ENCODE measurements at places on chromosomes 5 and 9.
A peak's percentile ranks its signal among the peaks of the same experiment; 100 is the strongest.

DNA sequence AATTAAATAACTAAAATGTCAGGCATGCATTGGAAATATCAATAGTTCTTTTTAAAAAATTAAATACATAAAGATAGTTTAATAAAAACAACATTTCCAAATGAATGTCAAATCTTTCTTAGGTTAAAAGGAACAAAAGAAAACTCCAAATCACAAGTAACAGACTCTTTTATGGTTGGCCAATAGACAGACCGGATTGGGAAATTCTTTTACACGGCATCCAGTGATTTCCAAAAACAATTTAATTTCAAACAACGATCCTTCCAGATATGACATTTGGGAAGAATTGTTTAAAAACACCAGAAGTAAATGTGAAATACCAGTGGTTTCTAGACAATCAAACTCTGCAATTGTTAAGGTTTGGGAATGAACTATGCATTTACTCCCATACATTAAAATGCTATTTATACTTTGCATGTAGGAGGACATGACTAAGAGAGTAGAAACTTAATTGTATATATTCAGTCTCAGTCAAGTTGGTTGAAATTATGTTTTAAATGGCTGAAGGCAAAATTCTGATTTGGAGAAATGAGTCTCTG is 32.8 kb downstream of the ZNF474 start:
- DNase-seq: no peak

- peak; percentile 86 for DNase-seq
Measured at GRCh38 chr9:129338724-129339430, 160.8 kb upstream of the IER5L start.

DNA sequence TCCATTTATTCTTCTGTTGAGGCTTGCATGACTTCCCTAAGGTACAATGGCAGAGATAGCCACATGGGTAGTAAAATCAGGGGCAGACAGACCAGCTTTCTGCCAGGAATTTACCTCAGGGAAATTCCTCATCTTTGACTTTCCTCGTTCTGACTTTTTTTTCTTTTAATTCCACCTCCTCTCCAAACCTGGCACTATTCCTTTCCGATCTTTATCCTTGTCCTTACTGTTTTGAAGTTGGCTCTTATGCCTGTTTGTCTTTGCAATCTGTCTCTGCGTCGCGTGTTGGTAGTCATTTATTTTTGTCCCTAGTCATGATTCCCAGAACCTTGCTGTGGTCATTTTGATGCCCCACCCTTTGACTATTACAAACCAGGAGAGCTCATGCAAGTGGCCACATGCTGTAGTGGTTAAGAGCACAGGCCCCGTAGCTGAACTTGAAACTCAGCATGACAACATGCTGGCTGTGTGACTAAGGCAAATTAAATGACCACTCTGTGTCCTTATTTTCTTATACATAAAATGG is 19.0 kb downstream of the TMC1 start:
- DNase-seq: no peak

GRCh38 chr9:87667164-87667738 is 58.7 kb upstream of the CTSL start:
- peak; percentile 66 for DNase-seq

DNA sequence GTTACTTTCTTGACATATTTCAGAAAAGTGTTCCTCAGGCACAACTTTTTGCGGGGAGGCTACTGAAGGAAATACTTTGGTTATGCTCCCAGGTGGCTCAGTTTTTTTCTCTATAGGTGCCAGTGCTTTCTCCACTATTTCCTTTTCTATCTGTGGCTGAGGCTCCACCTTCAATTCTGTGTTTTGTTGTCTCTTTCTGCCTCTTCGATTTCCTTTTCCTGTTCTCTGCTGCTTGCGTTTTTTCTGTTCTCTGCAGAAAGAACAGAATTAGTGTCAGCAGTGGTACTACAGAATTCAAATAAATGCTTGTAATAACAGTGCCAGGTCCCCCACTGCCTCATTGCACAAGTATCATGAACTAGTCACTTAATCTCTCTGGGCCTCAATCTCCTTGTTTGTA is 7.0 kb downstream of the HEMGN start:
- DNase-seq: no peak

DNA sequence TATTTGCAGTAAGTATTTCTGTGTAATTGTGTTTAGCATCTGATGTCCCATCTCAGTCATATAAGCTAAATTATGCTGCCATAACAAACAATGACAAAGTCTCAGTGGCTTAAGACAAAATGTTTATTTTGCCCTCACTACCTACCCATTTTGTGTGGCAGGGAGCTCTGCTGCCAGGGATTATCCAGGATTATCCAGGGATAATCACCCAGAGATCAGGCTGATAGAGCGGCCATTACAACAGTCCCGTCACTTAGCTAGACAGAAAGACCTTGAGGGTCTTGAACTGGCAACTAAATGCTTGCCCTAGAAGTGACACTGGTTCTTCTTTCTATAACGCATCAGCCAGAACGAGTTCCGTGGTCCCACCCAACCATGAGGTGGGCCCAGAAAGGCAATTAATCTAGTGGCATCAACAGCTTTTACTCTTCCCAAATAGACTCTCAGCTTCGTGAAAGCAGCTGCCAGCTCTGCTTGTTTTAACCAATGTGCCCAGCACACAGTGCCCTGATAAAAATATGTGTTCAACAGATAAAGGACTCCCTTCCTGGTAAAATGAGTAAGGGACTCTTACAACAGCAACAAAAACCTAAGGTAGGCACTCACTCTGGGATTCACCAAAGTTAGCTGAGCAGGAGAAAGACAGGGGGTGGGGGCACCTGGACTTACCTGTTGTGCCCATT is 22.8 kb downstream of the CCDC69 start:
- no peak for DNase-seq

DNA sequence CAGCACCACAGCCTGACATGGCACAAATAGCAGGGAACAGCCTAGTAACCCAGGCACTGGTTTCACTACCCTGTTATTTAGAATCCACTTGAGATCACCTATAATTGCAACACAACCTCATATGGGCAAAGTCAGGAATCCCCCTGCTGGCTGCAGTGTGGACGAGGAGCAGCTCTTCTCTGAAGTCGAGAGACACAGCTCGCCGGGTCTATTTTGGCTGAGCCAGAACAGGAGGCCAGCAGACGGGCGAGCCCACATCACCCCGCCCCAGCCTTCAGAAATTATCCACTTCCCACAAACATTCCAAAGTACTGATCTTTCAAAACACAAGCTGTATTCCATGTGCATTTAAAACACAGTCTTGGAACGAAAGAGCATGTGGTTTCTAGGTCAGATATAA is 179.0 kb downstream of the ROR2 start:
- DNase-seq: peak; percentile 96

GRCh38 chr5:37370550-37370863 is 399 bp downstream of the NUP155 start:
- DNase-seq: peak; percentile 36

- peak; percentile 58 for DNase-seq
Measured at GRCh38 chr5:38465061-38465460, 91.4 kb downstream of the LIFR start.

GRCh38 chr5:35237580-35238376 is 7.5 kb upstream of the PRLR start:
- DNase-seq: no peak

- DNase-seq: peak; percentile 88
Measured at GRCh38 chr5:128498844-128499455, 39.1 kb downstream of the FBN2 start.

GRCh38 chr5:1494780-1495524 is 28.8 kb downstream of the LPCAT1 start:
- no peak for DNase-seq

All from osteoblast (primary cell).